ENCODE measurements at places on chromosomes 6 and 20. TPM values are rescaled to one million over a fixed set of nuclear protein-coding genes. Genes with fewer than 3 reads are reported as not detected.

TRIM15 gene
- not detected for total RNA-seq

BPIFB4 gene
- total RNA-seq: not detected

MTRF1L gene
- total RNA-seq: 15.0 TPM

OPRM1 gene
- not detected for total RNA-seq

PPP1R3G gene
- total RNA-seq: 0.07 TPM

POLH gene
- total RNA-seq: 24.3 TPM

TREM1 gene
- not detected for total RNA-seq

NKX2-2 gene
- total RNA-seq: not detected

GSTA2 gene
- not detected for total RNA-seq
